ENCODE measurements at places on chromosomes 4 and X.

GRCh38 chr4:111040904-111041303 is 418.0 kb upstream of the PITX2 start:
- no peak for DNase-seq

- no peak for DNase-seq
Observed at GRCh38 chrX:43500996-43501694, 155.0 kb upstream of the MAOA start.

DNA sequence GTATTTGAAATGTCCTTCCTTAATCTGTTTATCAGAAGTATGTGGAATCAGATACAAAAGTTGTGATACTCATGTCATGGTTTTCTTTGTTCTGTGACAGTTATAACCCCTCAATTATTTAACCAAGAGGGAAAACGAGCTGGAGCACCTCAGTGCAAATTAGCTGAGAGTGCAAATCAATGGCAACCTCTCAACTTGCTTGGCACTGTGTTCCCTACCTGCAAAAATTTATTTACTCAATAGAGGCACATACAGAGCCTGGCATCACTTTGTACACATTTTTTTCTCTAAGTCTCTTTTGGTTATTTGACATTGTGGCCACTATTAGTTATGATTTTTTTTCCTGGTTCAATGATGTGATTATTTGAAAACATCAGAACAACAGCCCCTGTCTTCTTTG is 186.2 kb downstream of the STIM2 start:
- no peak for DNase-seq

DNA sequence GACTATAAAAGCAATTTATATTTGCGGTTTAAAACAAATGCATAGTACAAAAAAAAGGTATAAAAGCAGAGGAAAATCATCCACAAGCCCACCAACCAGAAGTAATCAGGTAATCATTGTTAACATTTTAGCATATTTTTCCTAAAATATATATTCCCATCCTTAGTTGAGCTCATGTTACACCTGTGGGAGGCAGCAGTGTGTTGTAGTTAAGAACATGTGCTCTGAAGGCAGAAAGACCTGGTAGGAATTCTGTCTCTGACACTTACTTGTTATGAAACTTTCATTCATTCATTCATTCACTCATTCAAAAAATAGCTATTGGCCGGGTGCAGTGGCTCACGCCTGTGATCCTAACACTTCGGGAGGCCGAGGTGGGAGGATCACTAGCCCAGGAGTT is 15.4 kb upstream of the CDKL5 start:
- no peak for DNase-seq

- no peak for DNase-seq
Observed at GRCh38 chr4:110064934-110065333, 133.5 kb downstream of the ELOVL6 start.

DNA sequence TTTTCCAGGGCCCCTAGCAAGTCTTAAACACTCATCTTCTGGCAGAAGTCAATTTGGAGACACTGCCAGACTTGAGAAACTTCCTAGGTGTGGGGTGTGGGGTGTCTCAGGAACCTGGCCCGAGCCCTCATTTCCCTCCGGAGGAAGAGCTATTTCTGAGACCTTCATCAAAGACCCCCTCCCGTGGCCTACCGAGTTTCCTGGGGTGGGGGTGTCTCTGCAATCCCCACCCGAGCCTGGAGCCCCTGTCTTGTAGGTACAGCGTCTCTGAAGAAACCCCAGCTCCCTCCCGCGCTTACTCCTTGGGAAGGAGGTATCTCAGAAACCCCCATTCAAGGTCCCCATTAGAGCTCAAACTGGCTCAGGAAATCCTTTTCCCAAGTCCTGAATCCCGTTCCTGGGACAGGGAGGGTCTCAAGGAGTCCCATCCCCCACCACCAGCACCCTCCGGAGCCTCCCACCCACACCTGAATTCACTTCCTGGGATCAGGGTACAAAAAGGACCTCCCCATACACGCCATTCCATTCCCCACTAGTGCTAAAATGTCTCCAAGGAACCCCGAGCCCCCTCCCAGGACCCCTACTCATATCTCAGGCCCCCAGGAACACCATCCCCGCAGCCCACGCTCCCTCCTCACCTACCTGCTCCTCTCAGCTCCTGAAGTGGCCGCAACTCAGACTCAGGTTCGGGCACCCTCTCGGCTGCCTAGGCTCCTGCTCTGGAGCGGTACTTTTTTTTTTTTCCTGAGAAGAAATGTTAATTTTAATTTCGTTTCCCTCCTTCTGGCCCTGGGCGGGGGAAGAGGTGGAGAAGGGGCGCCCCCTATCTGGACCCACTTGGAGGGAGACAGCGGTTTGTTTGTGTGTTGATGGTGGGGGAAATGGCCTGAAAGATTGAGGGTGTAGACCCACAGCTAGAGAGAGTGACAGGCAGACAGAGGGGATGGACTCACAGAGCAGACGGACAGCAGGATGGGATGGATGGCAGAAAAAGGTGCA is 1.1 kb downstream of the SLC38A5 start:
- no peak for DNase-seq

- DNase-seq = no peak
Observed at GRCh38 chrX:10619425-10620046, 849 bp downstream of the MID1 start.

DNA sequence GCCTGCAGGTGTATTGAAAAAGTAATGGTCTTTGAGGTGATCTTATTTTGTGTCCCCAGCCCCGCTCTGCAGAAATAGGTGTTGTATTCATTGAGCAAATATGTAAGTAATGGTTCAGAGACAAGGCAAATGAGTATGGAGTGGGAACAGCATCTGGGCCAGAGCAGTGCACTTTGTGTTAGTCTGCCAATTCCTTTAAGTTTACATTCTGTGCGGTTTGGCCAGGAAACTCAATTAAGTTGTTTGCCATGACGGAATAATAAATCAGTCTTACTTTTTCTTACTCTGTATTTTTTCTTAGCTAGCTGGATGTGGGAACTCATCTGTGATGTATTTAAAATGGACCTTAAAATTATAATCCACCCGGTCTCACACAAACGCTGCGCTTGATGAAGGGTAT is 12.6 kb downstream of the DCLK2 start:
- no peak for DNase-seq

GRCh38 chr4:306551-306961 is 1.3 kb upstream of the ZNF732 start:
- no peak for DNase-seq

DNA sequence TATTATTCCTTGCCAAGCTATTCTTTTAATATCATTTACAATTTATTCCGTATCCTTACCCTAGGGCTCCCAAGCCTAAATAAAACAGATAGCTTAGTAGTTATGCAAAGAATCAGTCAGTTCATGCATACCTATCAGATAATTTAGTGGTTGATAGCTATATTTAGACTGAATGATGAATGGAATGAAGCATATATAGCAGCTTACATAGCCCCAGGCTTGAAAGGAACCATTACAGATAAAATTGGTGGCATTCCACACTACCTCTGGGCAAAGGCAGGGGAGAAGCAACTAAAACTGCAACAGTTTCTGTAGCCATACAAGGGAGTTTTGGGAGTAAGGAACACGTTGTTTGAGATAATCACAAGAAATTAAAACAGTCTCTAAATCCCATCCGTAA is 2.7 kb downstream of the ACE2 start:
- DNase-seq = no peak

DNA sequence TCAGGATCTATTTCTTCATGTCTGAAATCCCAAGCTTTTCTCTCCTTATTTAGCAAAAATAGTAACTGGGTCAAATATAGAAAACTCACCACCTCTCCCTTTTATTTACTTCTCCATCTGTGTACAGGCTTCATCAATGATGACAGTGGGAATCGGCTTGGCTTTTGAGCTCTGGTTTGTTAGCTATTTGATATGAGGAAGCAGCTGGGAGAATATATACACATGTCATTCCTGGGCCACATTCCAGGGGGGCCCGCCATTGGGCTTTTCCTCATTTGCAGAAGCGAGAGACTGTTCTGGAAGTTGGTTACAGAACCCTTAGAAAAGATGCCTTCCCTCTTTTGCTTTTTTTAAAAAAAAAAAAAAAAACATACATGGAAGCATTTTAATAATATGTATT is 107.4 kb upstream of the F9 start:
- no peak for DNase-seq

DNA sequence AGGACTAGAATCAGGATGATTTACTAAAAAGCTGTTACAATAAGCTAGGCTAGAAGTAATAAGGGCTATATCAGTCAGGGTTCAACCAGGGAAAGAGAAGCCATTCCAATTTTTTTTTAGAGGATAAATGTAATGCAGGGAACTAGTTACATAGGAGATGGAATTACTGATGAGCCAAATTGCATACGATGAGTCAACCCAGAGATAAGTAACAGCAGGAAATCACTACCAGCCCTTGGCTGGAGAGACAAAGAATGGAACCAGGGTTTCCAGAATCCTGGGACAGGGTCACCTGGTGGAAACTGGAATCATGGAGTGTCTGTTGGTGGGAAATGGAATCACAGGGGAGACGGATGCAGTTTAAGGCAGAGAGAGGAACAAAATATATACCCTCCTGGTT is 13.1 kb upstream of the MAGEA4 start:
- no peak for DNase-seq

DNA sequence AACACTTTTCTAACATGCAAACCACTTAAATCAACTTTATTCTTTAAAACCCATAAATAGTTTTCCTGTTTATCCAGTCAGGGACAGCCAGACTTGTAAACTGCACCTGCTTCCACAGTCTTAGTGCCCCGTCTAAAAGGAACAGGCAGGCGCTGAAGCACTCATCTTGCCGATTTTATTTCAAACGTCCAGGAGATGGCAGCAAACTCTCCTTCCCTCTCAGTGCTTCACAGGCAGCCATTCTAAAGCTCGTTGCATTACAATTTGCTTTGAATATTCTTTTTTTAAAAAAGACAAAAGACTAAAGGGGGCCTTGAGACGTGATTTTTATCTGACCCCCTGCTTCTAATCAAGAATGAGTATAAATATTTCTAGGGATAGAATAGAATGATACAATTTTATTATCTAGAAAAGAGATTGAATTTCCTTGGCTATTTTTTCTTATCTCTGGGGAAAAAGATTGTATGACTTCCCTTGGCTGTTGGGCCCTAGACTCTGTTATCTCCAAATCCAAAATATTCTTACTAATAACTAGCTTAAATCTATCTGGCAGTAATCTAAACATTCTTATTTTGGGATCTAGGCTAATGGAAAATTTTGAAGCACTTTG is 93.6 kb upstream of the MYOZ2 start:
- peak; percentile 48 for DNase-seq

- DNase-seq = no peak
Observed at GRCh38 chr4:97121493-97121892, 1021.8 kb downstream of the STPG2 start.

GRCh38 chr4:5710961-5711478 is at the start of gene EVC:
EVC (plus strand) TSS chr4:5711201; CDS start chr4:5711381, 180 bp downstream.
- DNase-seq = no peak

DNA sequence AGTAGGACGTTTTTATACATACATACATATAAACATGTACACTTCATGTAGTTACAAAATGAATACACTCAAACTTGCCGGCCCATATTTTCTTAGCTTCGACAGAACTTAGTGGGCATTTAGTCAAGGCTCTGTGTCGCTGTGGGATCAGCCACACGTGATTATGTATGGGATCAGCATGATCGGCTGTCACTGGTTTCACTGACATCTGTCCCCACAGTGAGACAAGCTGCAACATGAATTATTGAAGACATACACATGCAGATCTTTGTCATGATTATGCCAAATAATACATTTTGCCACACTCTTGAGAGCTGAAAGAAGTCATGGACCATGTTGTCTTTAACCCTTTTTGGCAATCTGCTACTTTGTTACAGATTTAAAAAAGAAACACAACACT is 38.2 kb upstream of the NAA11 start:
- DNase-seq = no peak

DNA sequence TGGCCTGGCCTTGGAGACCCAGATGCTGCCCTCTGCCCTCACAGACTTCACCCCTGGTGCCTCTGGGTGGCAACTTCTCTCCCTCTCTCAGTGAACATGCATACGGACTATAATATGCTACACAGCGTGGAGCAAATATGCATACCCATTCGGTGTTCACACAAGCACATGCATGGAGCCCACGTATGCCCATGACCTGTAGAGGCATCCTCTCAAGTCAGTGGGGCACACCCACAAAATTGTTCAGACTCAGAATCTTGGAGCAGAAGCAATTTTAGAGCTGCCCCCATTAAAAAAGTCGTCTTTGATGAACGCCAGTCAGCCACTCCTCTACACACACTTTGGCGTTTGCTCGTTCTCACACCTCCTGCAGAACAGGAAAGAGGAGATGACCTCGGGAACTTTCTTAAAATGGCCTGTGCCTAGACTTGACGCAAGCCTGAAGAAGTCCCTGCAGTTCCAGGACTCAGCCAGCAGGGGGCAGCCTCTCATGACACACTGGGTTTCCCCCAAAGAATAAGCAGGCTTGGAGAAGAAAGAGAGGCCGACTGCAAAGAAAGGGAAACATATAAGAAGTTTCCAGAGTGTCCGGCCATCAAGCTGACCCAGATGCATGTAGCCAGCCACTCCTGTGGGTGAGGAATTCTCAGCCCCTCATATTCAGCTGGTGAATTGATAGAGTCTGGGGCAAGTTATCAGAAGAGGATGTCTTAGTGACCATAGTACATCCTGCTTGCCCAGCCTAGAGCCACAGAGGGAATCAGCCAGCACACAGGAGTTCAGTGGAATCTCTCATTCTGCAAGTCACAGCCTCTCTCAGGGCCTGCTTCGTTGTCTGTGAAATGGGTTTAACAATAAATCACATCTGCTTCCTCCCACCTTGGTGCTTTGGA is 17.3 kb downstream of the APLN start:
- DNase-seq = no peak

DNA sequence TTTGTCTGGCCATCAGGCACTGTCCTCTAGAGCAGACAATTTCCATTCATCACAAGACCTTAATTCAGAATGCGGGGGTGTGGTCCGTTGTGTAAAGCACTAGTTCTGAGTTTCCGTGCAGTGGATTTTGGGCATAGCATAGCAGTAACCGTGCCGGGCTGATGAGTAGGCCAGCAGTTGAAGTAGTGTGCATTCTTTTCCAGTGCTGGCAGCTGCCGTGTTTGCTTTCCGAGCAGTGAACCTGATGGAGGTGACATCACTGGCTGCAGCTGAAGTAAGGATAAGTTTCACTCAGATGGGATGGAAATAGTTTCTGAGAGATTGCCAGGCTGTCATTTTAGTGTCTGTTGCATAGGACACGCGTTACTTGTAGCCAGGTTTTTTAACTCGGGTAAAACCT is 107.0 kb upstream of the STIM2 start:
- no peak for DNase-seq

DNA sequence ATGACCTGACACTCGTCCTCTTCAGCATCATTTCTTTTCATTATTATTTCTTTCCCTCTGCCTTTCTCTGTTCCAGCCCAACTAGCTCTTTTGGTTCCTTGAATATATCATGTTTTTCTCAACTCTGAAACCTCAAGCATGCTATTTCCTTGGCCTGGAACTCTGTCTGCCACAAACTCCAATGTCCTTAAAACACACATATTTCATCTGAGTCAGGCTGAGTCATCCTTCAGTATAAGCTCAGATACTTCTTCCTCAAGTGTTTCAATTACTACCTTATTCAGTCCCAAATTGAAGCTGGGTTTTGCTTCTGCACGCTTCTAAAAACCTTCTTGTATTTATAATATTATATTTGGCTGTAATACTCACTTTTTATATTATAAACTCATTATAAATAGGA is 424.2 kb downstream of the PDGFC start:
- DNase-seq = peak; percentile 59

Data from HS-5 (cell line).